Fibroblast of skin of left biceps (primary cell): ENCODE measurements at places on chromosomes 1 and 21.

GRCh38 chr1:79711001-79711431 lies 704.5 kb upstream of the ADGRL4 start:
- DNase-seq, result no peak

DNA sequence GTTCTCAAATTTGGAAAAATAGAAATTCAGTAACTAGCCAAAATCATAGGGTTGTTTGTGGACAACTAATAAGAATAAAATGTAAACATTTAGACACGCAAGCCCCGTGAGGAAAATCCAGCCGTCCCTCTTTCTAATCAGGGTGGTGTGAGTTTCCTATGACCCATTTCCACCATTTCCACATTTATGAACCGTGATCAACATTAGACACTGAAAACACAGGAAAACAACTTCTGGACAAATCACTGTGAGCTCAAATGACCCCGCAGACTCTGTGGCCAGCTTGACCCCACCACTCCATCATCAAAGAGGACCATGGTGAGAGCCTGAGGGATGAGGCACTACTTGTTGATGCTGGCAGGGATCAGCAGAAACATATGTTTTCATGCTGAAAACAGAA lies 101.0 kb downstream of the SIM2 start:
- DNase-seq, result no peak

DNA sequence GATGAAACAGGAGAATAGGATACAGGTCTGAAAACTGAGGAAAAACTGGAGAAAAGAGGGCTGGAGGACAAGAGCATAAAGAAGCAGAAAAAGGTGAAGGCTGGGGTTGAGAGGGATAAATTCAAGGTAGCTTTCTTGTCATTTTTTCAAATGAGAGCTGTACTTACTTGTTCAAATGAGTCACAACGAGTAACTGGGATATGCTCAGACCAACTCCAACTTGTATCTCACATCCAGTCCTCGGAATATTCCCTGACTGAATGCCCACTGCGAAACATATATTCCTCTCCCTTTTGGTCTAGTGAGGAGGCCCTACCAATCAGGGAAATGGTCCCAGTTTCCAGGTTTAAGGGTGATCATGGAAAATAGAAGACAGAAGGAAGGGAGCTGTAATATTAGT lies 343.4 kb downstream of the HHIPL2 start:
- no peak for DNase-seq

DNA sequence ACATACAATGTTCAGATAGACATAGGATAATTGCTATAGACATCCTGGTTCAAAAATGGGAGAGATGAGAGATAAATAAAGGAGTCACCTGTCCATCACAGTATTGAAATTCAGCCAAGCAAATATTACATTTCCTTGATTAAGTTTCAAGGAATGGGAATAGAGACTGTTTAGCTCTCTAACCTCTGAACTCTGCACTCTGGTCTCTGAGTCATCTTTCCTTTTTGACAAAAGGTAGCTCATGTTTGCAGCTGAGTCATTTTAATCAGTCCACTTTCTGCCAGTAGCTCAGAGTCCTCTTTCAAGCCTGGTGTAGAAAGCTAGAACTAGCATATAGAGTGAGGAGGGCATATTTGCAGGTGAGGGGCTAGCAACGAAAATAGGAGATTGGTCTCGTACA lies 51.4 kb upstream of the GJA8 start:
- no peak for DNase-seq

DNA sequence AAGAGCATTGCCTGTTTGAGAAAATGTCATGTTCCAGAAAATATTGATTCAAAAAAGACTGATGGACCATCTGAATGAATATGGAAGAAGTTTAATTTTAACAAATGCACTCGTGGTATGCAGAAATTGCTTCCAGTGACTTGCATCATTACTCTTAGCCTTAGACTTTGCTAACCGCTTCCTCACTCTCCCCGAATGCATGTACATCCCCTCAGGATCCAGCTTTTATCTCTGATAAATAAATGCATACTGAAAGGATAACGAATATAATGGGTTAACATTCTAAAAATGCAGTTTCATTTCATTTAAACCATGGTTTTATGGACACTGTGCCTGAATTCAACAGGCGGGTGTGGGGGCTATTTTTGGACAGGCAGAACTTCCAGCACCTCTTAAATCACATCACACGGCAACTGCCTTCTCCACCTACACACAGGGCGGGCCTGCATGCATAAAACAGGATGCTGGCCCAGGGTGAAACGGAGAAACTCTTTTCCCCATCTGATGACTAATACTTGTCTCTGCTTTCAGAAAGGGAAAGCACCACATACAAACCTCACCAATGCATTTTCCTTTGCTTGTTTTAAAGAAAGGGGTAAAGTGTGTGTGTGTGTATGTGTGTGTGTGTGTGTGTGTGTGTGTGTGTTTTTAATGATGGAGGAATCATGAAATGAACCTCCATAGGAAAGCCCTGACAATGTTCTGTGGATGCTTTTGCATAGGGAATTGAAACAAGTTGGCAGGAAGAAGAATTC lies 48.7 kb downstream of the SPAG17 start:
- DNase-seq, result peak; percentile 91

GRCh38 chr1:101399222-101399621 lies 162.4 kb downstream of the S1PR1 start:
- no peak for DNase-seq

DNA sequence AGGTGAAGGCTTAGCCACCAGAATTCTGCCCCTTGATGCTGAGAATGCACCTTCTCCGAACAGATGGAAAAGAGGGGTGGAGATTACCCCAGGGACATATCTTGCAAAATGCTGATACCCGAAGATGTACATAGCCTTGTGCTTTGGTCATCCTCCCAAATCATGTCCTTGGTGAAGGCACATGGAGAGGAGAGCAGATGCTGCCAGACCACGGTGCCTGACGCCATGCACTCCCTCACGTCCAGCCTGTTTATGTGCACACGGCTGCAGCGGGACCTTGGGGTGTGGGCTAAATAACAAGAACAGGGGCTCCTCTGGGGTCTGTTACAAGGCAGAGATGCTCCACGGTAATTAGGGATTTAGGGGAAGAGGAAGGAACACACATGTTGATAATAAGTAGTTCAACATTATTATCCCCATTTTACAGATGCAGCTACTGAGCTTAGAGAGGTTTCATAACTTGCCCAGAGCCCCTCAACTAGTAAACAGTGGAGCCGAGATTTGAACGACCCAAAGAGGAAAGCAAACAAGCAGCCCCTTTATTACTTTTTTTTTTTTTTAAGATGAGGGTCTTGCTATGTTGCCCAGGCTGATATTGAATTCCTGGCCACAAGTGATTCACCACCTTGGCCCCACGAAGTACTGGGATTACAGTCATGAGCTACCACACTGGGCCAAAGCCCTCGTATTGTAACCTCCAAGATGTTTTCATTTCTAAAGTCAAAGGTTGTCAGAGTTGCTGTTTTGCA lies 12.9 kb downstream of the EPHX1 start:
- no peak for DNase-seq

GRCh38 chr1:115308969-115309368 lies 29.1 kb downstream of the NGF start:
- no peak for DNase-seq

DNA sequence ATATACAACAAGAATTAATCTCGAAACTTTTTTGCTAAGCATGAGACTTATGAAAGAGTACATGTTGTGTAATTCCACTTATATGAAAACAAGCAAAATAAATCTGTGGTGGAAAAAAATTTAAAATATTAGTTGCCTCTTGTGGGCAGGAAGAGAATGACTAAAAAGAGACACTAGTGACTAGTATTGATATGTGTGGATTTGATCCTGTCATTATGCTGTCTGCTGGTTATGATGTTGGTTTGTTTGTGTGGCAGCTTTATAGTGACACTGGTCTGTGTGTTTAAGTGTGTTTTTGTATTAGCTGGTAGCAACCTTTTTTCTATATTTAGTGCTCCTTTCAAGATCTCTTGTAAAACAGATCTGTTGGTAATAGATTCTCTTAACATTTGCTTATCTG lies 267.8 kb upstream of the NRIP1 start:
- DNase-seq, result no peak
